ENCODE measurements at places on chromosomes 7 and 10. TPM values are rescaled to one million over a fixed set of nuclear protein-coding genes. Genes with fewer than 3 reads are reported as not detected.

The AGAP9 gene
- 4.4 TPM for total RNA-seq

GRCh38 chr10:113354711-113355110 lies 198.1 kb upstream of the HABP2 start:
- no peak for DNase-seq

DNA sequence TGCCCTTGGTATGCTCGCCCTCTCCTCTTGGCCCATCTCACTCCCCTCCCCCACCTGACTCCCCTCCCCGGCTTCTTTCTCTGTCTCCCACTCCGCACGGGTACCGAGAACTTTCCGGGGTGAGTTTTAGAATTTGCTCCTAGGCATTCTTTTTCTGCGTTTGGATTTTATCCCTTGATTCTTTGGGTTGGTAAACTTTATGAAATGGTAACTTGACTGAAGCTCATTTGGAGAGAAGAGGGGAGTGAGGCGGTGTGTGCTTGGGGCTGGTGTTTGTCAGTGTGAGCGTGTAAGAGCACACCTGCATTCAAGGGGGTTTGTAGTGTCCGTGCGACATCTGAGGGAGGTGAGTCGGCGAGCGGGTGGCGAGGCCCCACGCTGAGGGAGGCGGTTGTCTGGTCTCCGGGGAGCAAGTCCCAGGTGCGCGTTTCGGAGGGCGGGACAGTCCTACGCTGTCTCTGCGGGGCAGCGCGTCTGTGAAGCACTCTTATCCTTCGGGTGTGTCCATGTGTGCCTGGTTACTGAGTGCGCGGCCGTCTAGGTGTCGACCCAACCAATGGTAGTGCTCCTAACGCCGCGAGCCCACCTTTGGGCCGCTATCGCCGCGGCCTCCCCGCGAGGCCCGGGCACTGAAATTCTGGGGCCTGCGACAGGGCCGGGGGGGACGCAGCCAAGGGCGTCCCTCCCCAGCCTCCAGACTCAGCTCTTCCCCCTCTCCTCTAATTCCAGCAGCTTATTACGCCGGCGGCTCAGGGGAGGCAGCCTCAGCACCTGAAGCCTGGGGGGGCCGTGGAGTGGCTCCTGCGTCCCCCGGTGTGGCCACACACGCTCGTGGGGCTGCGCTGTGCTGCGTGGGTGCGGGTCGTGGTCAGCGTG lies 2.6 kb upstream of the ZNF503 start:
- DNase-seq: no peak

GRCh38 chr10:126963354-126963753 lies 58.1 kb downstream of the DOCK1 start:
- no peak for DNase-seq

GRCh38 chr10:3208481-3209406 lies 36.2 kb upstream of the PITRM1 start:
- no peak for DNase-seq

DNA sequence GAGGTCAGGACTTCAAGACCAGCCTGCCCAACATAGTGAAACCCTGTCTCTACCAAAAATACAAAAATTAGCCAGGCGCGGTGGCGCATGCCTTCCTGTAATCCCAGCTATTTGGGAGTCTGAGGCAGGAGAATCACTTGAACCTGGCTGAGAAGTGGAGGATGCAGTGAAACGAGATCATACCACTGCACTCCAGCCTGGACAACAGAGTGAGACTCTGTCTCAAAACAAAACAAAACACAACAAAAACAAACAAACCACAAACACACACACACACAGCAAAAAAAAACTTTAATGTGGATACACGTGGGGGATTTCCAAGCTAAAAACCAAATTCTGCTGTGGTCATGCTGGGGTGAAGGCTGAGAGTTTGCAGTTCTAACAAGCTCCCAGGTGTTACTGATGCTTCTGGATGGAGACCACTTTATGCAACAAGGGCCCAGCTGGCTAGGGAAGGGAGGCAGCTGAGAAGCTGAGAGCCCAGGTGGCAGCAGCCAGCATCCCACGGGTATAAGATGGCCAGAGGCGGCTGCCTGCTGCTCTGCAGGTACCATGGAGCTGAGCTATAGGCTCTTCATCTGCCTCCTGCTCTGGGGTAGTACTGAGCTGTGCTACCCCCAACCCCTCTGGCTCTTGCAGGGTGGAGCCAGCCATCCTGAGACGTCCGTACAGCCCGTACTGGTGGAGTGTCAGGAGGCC lies at the start of gene ZP3:
Gene ZP3 (plus strand): TSS at position 538 of the 699 bp plus-strand sequence. CDS start 15 bp downstream, at position 553.
- DNase-seq: no peak

The CFAP69 gene
- total RNA-seq: 2.5 TPM

- no peak for DNase-seq
Measured at GRCh38 chr7:121372376-121373010, 23.6 kb downstream of the FAM3C start.

The AUTS2 gene
- 4.6 TPM for total RNA-seq

- DNase-seq: no peak
Measured at GRCh38 chr7:153407291-153408046, 644.7 kb upstream of the DPP6 start.

- no peak for DNase-seq
Measured at GRCh38 chr7:142434666-142435167, 176.9 kb upstream of the PRSS58 start.

DNA sequence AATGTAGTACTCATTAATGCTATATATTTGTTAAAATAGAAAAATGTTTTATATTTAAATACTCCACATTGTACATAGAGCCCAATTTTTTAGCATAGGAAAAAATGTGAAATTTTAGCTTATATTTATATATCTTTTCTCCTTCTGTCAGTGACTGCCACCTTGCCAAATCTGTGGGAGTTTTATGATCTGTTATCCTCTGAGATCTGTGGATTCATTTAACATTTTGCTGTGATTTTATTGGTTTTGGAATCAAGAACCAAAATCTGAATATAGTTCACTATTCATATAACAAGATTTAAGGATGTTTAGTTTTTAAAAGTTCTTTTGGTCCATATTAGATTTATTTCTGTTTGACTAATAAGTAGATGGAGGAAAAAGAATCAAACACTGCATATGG lies 127.9 kb downstream of the PPP1R9A start:
- DNase-seq: no peak

GRCh38 chr7:29806208-29806994 lies at the start of gene WIPF3:
Gene WIPF3, plus strand, starts transcription at chr7:29806508. Its CDS starts 28,217 bp downstream, at chr7:29834725.
- no peak for DNase-seq

The SFXN2 gene
- total RNA-seq: 18.8 TPM

The CYP26C1 gene
- total RNA-seq: not detected

DNA sequence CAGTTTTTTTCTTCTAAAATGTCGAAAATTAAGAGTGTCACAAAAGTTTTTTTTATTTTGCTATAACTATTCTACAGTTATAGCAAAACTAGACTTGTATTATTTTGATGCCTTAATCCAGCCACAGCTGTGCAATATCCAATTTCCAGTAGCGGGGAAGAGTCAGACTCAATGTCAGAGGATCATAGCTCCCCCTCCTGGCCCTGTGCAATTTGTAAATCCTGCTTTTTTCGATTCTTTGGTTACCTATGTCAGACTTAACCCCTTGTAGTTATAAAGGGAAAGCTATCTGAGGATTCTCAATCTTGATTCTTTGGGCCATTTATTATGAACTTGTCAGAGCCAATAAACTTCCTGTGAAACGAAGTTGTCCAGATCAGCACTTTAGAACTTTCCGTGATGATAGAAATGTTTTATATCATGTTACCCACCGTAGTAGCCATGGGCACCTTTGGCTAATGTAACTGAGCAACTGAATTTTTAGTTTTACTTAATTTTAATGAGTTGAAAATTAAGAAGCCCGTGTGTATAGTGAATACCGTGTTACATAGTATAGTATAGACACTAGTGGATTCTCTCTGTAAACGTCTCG lies 87.7 kb upstream of the PRKCQ start:
- DNase-seq: peak; percentile 17

DNA sequence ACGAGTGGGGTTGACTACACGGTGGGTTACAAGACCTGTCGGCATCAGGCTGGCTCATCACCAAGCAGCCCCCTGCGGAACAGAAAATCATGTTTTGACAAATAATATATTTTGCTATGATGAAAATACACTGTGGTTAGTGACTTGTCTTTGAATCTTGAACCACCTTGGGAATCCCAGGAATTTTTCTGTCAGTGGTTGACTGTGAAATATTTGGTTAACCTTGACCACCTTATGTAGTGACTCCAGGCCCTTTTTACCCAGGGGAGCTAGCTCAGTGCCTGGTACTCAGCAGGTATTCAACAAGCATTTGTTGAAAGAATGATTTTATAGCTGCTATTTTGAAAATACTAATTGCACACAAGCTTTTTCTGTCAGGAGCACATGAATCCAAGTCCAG lies 406.0 kb downstream of the PHF14 start:
- no peak for DNase-seq

- peak; percentile 7 for DNase-seq
Measured at GRCh38 chr10:59234816-59235429, 58.5 kb downstream of the PHYHIPL start.

The ABLIM1 gene
- 0.10 TPM for total RNA-seq

- peak; percentile 42 for DNase-seq
Measured at GRCh38 chr10:16545116-16545736, 23.5 kb upstream of the C1QL3 start.

DNA sequence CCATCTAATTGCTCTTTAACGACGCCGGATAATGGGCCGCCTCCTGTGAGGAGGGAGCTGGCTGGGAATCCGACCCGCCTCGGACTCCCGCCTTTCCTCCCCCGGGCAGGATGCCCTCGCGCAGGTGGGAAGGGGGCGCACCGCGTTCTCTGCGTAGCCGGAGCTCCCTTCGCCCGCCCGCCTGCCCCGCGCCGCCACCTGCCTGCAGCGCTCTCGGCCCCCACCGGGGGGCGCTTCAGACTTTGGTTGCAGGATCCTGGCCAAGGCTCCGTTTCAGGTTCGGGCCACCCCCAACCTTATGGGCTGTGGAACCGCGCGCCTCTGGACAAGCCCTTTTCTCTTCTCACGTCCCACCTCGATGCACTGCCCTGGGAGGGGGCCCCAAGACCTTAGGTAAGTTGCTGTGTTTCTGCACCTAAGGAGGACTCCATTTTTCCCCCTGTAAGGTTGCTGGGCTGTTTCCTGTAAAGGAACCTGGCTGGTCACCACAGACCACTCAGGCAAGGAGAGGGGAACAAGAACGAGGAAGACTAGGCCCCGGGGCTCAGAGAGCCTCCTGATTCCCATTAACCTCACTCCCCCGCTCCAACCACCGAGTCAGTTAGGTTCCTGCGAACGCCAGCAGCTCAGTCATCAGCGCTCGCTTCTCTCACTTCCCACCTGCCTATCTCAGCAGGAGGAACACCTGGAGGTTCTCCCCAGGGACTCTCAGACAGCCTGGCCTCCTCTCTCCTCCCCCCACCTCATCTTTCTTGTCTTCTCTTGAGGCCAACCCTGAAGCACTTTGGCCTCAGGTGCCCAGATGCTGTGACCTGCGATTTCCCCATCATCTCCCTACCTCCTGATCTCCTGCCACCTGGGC lies 11.3 kb upstream of the KAZALD1 start:
- DNase-seq: peak; percentile 55

- no peak for DNase-seq
Measured at GRCh38 chr10:58697691-58698090, 185.0 kb downstream of the BICC1 start.

DNA sequence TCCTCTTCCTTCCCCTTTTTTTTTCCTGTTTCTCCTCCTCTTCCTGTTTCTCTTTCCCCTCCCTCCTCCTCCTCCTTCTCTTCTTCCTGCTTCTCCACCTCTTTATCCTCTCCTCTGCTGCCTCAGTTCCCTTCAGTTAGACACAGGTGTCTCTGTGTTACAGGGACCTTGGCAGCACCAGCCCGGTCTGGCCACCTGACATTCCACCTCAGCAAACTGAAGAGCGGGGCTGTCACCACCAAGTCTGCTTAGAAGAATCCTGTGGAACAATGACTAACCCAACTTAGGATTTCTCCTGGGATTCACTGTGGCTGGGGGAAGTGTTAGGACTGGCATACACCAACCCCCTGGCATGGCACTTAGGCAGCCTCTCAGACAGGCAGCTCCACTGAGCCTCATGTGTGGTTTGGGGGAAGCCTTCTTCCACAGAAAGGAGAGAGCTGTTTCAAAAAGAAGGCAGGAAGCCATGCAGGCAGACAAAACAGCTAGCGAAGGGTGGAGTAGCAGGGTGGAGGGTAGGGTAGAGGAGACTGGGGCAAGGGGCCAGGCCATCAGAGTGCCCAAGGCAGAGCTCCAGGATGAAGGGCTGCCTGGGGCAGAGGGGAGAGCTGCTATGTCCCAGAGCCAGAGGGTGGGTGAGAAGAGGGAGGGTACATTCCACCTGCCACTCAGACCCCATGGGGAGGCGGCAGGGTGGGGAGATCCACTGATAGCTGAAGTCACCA lies 13.2 kb upstream of the GDF10 start:
- DNase-seq: no peak

The ZNF316 gene
- 17.4 TPM for total RNA-seq

The FOXL3 gene
- total RNA-seq: not detected

DNA sequence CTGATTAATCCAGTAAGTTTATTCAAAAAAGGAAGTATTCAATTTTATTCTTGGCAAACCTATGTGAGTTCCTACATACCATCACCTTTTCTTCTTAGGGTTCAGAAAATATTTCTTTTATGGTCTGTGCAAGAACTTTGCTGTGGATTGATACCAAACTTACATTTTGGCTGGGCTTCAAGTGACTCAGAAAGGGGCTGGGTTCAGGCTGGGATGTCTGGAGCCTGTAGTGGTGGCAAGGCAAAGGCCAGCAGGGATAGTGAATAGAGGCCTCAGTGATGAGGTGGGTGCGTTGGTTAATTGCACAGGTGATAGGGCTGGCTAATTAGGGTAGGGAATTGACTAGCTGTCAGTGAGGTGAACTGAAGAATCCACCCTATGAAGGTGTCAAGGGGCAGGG lies 40.2 kb upstream of the ATXN7L1 start:
- DNase-seq: peak; percentile 40

- DNase-seq: no peak
Measured at GRCh38 chr7:30744075-30744417, 7.9 kb upstream of the INMT start.

GRCh38 chr7:133746305-133746704 lies 380.8 kb upstream of the LRGUK start:
- DNase-seq: no peak

The SUN3 gene
- total RNA-seq: not detected

DNA sequence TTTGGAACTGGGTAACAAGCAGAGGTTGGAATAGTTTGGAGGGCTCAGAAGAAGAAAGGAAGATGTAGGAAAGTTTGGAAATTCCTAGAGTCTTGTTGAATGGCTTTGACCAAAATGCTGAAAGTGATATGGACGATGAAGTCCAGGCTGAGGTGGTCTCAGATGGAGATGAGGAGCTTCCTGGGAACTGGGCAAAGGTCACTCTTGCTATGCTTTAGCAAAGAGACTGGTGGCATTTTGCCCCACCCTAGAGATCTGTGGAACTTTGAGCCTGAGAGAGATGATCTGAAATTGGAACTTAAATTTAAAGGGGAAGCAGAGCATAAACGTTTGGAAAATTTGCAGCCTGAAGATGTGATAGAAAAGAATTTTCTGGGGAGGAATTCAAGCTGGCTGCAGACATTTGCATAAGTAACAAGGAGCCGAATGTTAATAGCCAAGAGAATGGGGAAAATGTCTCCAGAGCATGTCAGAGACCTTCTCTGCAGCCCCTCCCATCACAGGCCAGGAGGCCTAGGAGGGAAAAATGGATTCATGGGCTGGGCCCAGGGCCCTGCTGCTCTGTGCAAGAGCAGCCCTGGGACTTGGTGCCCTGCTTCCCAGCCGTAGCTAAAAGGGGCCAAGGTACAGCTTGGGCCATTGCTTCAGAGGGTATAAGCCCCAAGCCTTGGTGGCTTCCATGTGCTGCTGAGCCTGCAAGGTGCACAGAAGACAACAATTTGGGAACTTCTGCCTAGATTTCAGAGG lies 3.6 kb downstream of the PDSS1 start:
- DNase-seq: no peak
